ENCODE measurements at places on chromosomes 11 and 22.

GRCh38 chr11:65135633-65136145 is 1.4 kb upstream of the SYVN1 start:
- DNase-seq, result no peak

- DNase-seq, result no peak
Measured at GRCh38 chr22:31619611-31620300, 42.3 kb downstream of the PISD start.

DNA sequence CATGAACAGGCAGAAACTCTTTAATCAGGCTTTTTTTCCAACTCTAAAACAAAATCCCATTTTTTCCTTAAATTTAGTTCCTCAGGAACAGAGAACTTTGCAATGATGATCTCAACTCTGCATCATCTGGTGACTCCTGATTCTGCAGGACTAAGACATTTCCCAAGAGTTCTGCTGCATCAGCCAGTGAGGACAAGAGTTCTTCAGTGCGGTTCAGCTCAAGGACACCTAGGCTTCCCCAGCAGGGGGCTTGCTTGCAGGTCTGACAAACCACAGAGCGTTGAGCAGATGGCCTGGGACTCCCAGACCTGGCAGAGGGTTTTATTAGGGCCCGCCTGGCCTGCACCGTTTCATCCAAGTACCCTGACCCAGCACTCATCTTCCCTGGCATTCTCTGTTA is 6.4 kb downstream of the CDCA5 start:
- DNase-seq, result no peak

GRCh38 chr11:109133159-109133558 is 288.8 kb upstream of the C11orf87 start:
- DNase-seq, result no peak

GRCh38 chr22:22897947-22898346 is 10.3 kb downstream of the IGLL5 start:
- no peak for DNase-seq

GRCh38 chr11:10752061-10752460 is 1.0 kb downstream of the CTR9 start:
- no peak for DNase-seq
